ENCODE measurements at places on chromosomes 6 and 20.

DNA sequence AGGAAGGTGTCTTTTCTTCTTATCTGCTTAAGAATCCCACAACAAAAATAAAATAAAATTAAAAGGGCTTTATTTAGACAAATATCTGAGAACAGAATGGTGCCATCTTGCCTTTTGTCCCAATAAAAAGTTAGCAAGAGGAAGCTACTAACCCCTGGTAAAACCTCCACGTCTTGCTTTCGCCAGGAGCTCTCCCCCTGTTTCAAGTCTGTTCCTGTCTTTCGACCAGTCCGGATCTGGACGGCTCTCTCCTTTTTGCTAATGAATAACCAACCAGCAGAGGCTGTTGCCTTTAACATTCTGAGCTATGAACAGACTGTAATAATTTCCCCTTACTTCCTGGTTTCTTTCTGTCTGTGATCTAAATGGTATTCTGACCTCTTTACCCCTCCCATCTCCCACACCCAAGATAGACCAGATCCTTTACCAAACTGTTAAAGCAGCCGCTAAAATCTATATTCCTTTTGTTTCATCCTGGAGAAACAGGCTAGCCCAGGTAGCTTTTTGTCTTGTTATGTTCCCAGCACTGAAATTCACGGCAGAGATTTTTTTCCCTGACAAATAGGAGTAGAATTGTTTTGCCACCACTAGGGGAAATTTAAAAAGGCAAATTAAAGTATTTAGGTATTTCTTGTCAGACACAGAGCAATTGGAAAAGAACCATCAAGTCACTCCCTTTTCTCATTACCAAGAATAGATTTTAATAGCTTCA lies at the start of gene FRK:
FRK (minus strand) TSS at position 320 of the 712 bp plus-strand sequence. CDS start 580 bp downstream, outside the sequence.
- DNase-seq, result no peak

- DNase-seq, result no peak
Measured at GRCh38 chr20:35319192-35319870, 27.1 kb upstream of the FAM83C start.

DNA sequence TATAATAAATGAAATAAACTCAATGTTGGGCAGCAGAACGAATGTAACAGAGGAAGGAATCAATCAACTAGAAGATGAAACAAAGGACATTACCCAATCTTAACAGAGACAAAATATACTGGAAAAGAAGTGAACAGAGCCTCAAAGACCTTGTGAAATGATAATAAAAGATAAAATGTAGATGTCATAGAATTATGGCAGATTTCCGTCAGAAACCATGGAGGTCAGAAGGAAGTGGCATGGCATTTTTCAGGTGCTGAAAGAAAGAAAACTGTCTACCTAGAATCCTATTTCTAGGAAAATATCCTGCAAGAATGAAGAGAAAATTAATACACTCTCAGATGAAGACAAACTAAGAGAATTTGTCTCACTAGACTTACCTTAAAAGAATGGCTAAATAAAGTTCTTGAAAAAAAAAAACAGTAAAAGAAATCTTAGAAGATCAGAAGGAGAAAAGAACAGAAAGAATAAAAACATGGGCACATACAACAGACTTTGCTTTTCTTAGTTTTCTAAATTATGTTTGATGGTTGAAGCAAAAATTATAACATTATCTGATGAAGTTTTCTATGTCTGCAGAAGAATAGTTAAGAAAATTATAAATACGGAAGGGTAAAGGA lies 23.4 kb upstream of the ZBTB2 start:
- DNase-seq, result no peak

DNA sequence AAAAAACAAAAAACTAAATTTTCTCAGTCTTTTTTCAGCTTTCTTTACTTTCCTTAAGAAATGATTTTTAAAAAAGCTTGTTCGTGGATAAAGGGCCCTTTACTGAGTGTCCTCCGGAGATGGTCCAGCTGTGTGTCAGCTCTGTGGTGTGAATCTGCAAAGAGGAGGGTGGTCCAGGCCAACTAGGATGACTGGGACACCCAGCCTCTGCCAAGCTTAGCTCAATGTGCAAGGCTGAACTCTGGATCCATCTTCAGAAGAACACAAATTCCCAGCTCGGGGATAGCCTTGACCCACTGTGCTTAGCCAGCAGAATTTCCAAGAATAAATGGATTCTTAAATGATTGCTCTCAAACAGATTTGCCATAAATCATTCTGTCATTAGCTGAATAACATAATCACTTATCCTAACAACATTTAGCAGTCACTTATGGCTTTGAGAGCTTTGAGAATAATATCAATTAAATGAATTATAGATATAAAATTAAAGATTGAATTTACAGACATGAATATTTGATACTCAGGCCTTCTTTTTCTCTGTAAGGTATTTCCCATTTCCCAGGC lies 14.2 kb upstream of the CALHM5 start:
- DNase-seq, result no peak

- no peak for DNase-seq
Measured at GRCh38 chr6:67976486-67976885, 658.6 kb upstream of the ADGRB3 start.

- DNase-seq, result no peak
Measured at GRCh38 chr6:110067837-110068591, 89.9 kb downstream of the GPR6 start.

DNA sequence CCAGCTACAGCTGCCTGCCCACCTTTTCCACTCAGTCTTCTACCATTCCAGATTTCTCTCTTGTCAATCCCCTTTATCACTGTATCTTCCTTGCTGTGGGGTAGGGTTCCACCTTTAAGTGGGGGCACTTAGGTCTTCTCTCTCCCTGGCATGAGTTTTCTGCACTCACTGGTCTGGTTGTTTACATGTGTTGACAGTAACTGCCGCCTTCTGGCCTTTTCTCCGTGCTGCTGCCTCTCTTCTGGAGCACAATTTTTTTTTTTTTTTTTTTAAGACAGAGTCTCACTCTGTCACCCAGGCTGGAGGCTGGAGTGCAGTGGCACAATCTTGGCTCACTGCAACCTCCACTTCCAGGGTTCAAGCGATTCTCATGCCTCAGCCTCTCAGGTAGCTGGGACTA lies 12.0 kb downstream of the RNF114 start:
- DNase-seq, result no peak

GRCh38 chr6:53280207-53280606 lies 68.5 kb downstream of the ELOVL5 start:
- no peak for DNase-seq

GRCh38 chr6:72218125-72218524 lies 331.8 kb downstream of the RIMS1 start:
- DNase-seq, result no peak

GRCh38 chr6:13228264-13229204 lies 99.8 kb downstream of the TBC1D7 start:
- no peak for DNase-seq

DNA sequence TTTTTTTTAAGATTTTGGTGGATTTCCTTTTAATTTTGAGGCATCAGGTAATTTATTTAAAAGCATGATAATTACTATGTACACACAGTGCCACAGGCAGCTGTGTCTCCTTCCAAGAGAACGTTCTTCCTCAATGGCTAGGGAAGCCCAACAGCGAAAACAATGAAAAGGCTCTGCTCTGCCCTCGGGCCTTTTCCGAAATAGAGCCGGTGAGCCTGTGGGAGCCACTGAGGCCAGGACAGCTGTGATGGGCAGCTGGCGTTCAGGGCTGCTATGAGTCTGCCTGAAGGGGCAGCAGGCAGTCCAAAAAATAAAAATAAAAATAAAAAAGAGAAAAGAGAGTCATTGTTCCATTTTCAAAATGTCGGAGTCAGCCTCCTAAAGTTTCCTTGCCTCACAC lies 443.8 kb downstream of the KIF16B start:
- DNase-seq, result no peak

DNA sequence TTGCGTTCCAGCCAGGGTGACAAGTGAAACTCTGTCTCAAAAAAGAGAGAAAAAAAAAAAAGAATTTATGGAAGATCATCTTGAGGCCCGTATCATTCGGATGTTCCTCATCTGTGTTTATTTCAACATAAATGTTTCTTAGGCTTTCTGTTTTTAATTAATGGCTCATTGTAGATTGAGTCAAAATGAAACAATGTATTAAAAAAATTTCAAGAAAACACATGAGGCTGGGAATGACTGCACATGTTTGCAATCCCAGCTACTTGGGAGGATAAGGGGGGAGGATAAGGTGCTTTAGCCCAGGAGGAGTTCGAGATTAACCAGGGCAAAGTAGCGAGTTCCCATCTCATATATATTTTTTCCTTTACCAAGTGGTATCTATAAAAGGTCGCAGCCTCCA lies 47.3 kb downstream of the ITCH start:
- no peak for DNase-seq

DNA sequence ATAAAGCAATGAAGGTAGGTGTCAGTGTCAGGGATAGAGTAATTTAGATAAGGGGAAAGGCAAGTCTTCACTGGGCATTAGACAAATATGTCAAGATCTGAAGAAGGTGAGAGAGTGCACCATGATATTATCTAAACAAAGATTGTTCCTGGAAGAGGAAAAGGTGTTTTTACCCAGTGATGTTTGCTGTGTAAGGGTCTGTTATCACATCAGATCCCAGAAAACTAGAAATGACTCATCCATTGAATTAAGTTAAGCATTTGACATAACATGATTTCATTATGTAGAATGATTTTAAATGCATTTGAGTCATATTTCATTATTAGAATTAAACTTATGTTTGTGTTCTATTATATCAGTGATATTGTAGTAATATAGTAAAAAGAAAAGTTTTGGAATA lies 1279.5 kb upstream of the CITED2 start:
- DNase-seq, result no peak

GRCh38 chr6:17015144-17015543 lies 86.7 kb upstream of the STMND1 start:
- no peak for DNase-seq

- no peak for DNase-seq
Measured at GRCh38 chr20:49690899-49691620, 22.6 kb downstream of the B4GALT5 start.

GRCh38 chr6:43703512-43704429 lies 16.2 kb upstream of the MRPS18A start:
- DNase-seq, result no peak

GRCh38 chr20:1810572-1810925 lies 84.7 kb upstream of the SIRPA start:
- no peak for DNase-seq

DNA sequence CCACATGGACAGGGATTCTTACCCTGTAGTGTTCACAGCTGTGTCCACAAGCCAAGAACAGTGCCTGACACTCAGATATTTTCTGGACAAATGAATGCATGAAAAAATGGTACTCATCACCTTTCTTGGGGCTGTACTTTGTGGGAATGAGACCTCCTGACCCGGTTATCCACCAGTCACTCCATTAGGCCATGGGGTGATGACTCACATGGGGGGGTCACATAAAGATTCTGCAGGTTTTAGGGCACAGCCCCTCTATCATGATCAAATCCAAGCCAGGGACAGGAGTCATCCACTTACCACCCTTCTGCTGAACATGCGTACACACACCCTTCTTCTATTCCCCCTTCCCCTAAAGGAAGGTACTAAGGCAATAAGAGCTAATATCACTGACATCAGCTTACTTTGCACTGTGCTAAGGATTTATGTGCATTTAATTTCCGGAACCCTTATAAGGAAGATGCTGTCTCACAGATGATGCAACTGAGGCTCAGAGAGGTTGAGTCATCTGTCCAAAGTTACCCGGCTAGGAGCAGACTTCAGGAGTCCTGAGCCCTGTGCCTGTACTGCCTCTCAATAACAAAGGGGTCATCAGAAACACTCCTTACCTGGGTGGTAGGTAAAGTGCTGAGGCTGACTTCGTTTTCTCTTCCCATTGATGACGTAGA lies 107.8 kb downstream of the NFATC2 start:
- DNase-seq, result no peak

DNA sequence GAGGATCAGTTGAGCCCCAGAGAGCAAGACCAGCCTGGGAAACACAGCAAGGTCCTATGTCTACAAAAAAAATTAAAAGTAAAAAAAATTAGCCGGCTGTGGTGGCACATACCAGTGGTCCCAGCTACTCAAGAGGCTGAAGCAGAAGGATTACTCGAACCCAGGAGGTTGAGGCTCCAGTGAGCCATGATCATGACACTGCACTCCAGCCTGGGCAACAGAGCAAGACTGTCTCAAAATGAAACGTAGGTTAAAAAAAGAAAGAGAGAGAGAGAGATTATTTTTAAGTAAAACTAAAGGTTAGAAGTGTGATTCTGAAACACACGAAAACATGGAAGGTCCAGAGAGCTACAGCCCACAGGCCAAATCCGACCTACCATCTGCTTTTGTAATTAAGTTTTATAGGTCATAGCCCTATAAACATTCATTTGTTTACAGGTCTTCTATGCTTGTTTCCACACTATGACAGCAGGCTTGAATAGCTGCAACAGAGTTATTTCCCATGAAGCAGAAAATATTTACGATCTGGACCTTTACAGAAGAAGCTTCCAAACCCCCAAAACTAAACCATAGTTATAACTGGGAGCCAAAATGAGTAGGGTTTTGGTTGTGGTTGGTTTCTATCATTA lies 279.7 kb downstream of the GMDS start:
- no peak for DNase-seq

DNA sequence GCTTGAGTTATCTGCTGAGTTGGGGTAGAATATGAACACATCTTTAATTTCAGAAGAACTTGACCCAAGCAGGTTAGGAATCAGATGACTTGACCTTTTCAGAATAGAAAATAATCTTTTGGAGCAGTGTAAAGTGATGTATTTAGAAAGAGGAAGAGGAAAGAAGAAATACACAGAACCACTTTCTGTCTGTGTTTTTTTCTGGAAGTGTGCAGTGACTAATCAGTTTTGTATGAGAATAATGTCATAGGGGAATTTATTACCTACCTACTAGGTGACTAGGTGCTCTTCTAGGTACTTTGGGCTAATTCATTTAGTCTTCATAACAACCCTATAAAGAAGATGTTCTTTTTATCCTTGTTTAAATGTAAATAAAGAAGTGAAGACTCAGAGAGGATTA lies 3.0 kb downstream of the PPP1R14C start:
- no peak for DNase-seq

GRCh38 chr6:90148867-90149266 lies 147.8 kb downstream of the BACH2 start:
- no peak for DNase-seq

- no peak for DNase-seq
Measured at GRCh38 chr6:19911223-19911622, 74.1 kb downstream of the ID4 start.

- DNase-seq, result no peak
Measured at GRCh38 chr6:70667256-70667710, 400 bp upstream of the SMAP1 start.

- DNase-seq, result no peak
Measured at GRCh38 chr6:100881707-100882040, 545 bp upstream of the ASCC3 start.

DNA sequence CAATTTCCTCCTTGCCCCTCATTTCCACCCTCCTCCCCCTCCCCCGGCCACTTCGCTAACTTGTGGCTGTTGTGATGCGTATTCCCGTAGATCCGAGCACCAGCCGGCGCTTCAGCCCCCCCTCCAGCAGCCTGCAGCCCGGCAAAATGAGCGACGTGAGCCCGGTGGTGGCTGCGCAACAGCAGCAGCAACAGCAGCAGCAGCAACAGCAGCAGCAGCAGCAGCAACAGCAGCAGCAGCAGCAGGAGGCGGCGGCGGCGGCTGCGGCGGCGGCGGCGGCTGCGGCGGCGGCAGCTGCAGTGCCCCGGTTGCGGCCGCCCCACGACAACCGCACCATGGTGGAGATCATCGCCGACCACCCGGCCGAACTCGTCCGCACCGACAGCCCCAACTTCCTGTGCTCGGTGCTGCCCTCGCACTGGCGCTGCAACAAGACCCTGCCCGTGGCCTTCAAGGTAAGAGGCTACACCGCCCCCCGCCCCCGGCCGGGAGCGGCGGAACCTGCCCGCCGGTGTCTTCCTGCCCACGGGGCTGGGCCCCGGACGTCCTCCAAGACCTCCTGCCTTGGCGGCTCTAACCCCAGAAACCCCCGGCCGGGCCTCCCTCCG lies 44.9 kb upstream of the SUPT3H start:
- DNase-seq, result peak; percentile 39

GRCh38 chr20:36439040-36439730 lies 102.1 kb upstream of the MYL9 start:
- peak; percentile 53 for DNase-seq
